ENCODE measurements at places on chromosomes 7 and 10.
A peak's percentile ranks its signal among the peaks of the same experiment; 100 is the strongest.

- DNase-seq = no peak
Observed at GRCh38 chr10:97169911-97170693, 15.7 kb downstream of the SLIT1 start.

GRCh38 chr7:755413-755805, 28.3 kb upstream of the PRKAR1B start:
- DNase-seq = no peak

DNA sequence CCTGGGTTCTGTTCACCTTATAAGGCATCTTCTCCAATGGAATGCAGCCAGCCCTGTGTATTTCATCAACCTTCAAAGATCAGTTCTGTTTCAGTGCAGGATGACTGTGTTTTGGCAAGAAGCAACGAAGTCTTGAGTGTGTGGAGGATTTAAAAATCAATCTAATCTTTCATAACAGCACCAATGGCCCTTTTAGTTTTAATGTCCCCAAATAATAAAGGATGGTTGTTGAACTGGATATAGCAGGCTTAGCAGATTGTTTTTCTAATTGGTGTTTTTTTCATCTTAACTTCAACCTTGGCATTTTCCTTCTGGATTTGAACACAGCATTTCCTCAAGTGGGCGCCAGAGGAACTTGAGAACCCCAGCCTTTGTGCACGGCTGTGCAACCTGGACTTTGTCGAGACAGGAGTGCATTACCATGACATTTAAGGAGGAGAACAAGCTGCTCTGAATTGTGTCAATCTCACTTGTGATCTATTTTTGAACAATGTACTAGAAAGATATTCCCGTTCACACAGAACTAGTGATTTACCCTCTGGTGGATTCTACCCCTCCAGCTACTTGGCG, 313.3 kb upstream of the AKR1E2 start:
- DNase-seq = no peak

- DNase-seq = no peak
Observed at GRCh38 chr10:102090772-102091171, 25.6 kb downstream of the HPS6 start.

DNA sequence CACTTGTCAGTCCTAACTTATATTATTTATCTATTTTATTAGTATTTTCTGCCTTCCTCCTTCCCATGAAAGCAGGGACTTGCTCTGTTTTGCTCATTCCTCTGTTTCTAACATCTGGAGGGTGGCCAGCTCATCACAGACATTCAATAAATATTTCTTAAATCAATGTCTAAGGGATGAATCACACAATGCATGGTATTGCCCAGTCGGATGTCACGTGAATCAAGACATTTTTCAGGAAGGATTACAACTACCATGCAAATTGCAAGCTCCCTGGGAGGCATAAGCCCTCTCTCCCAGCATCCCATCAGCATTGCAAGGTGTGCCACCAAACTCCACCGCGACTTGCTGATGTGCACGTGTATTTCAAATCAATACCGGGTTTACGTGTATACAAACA, 146.6 kb upstream of the RNF32 start:
- DNase-seq = no peak

- no peak for DNase-seq
Observed at GRCh38 chr7:88628363-88629085, 131.0 kb upstream of the ZNF804B start.

GRCh38 chr7:2336626-2337299, 17.9 kb upstream of the EIF3B start:
- no peak for DNase-seq

DNA sequence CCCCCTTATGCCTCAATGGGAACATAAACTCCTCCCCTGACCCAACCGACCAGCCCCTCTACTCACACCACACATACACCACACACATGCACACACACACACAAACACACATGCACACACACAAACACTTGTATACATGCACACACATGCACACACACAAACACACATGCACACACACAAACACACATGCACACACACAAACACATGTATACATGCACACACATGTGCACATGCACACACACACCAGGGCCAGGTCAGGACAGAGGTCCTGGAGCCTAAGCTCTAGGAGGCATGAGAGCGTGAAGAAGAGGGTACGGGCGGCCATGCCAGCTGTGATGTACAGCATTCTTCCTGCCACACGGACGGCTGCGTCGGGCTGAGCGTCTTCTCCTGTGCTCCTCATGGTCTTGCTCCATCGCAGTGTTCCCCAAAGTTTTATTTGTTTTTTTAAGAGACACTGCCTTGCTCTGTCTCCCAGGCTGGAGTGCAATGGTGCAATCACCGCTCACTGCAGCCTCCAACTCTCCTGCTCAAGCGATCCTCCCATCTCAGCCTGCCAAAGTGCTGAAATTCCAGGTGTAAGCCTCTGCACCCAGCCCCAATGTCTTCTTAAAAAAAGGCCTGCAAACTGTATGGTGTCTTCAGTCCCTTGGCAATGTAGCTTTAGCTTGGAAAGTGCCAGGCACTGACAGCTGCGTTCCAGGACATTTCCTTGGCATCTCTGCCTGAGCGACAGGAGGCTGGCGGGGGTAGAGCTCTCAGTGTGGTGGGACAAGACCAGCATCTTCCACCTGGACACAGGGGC, 38.8 kb upstream of the INPP5A start:
- DNase-seq = no peak

- DNase-seq = no peak
Observed at GRCh38 chr10:79387974-79388850, 40.9 kb downstream of the PPIF start.

DNA sequence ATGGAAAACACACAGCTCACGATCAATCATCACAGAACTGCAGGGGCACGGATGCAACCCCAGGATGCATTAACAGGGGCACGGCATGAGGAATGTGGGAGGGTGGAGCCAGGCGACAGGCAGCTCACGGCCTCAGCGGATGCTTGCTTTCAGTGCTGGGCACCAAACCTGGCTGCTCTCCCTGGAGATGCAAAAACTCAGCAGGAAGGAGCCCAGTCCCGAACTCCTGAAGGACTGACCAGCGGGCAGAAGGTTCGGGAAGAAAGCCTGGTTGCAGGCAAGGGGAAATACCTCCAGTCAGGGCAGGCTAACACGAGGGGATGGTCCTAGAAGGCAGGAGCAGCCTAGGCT, 66.8 kb downstream of the CHST15 start:
- DNase-seq = no peak

DNA sequence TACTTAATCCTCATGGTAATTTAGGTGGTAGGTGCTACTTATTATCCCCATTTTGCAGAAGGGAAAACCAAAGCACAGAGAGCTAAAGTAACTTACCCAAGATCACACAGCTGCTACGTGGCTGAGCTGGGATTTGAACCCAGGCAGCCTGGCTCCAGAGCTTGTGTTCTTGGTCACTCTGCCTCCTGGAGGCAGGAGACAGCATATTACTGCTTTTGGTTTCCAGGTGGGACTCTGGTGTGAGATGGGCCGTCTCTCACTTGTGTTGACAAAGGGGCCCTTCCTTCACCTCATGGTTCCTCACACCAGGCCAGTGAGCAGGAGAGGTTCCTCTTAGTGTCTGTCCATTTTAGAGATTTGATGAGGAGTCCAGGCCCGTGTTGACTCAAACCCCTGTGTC, 79.8 kb upstream of the PPIF start:
- DNase-seq = no peak

- peak; percentile 68 for DNase-seq
Observed at GRCh38 chr10:110207011-110207804, at the start of gene MXI1. TSS of gene MXI1 (plus strand) at chr10:110207605. CDS start at chr10:110207809, 204 bp downstream.

- no peak for DNase-seq
Observed at GRCh38 chr7:119472408-119473038, 800.5 kb upstream of the KCND2 start.

- no peak for DNase-seq
Observed at GRCh38 chr7:111942450-111943081, 263.6 kb downstream of the DOCK4 start.

GRCh38 chr7:32301427-32301826, 188.8 kb downstream of the LSM5 start:
- no peak for DNase-seq

- no peak for DNase-seq
Observed at GRCh38 chr7:47326220-47326619, 255.7 kb downstream of the TNS3 start.

DNA sequence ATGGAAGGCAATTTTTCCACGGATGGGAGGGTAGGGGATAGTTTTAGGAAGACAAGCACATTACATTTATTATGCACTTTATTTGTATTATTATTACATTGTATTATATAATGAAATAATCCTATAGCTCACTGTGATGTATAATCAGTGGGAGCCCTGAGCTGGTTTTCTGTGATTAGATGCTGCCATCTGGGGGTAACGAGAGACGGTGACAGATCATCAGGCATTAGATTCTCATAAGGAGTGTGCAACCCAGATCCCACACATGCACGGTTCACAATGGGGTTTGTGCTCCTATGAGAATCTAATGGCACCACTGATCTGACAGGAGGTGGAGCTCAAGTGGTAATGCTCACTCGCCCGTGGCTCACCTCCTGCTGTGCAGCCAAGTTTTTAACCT, 103.9 kb upstream of the STK17A start:
- DNase-seq = no peak

DNA sequence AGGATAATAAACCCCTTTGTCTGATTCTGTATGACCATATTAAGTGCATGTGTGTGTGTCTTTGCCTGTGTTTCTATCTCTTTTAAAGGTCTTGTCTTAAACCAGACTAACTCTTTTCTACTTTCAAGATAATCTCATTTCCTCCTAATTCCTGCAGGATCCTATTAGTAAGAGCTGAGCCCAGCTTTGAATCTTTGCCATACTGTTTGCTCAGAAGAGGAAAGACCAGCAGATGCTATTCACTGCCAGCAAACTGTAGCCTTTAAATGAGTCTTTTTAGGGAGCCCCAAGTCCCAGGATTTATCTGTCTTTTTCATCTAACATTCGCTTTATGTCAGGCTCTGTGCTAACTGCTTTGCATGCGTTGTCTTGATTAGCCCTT, 2.9 kb downstream of the GPR158 start:
- DNase-seq = no peak

GRCh38 chr10:133451346-133451745, 2.4 kb upstream of the SCART1 start:
- no peak for DNase-seq

GRCh38 chr7:151869968-151870918, 6.7 kb downstream of the PRKAG2 start:
- no peak for DNase-seq

GRCh38 chr7:72182036-72182435, 230.1 kb downstream of the CALN1 start:
- no peak for DNase-seq

DNA sequence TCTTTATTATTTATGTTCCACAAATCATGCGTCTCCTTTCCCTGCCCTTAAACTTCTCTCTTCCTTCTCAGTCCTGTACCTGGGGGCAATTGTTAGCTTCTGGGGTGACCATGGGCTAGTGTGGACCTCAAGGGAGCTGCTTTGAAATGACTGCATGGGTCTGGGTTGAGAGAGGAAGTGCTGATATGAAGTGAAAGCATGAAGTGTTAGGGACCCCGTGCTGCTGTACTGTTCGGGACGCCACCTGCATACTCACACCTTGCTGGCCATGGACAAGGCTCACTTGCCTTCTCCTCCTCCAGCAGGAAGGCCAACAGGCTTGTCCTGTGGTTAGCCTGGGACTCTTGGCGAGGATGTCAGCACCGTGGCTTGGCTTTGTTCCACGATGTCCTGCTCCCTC, 56.7 kb downstream of the MTPN start:
- DNase-seq = no peak

DNA sequence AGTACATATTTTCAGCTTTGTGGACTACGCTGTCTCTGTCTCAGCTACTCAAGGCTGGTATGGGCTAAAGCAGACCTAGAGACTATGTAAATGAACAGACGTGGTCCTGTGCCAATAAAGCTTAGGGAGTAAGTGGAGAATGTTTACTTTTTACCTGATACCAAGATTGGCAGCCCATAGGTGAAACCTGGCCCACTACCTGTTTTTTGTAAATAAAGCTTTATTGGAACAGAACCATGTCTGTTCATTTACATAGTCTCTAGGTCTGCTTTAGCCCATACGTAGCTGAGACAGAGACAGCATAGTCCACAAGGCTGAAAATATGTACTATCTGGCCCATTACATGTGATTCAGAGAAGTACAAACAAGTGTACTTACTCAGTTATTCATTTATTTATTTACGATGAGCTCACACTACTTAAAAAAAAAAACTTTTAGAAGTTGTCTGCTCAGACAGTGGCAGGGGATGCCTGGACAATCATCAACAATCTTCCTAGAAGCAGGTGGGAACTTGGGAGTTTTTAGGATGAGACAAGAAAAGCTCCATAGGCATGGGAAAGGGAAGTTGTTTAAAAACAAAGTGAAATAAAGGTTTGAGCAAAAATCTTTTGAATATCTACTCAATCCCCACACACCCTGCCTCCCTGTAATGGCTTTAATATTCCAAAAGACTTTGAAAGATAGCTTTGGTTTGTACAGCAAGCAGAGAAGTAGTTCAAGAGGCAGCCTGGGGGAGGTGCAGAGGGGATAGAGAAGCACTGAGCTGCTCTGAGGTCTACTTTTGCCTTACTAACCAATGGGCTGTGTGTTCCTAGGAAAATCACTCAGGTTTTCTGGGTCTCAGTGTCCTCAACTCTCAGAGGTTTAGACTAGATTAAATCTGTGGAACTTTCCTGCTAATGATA, 114.4 kb upstream of the AFAP1L2 start:
- no peak for DNase-seq

GRCh38 chr10:44769450-44769849, 141.7 kb upstream of the TMEM72 start:
- no peak for DNase-seq

DNA sequence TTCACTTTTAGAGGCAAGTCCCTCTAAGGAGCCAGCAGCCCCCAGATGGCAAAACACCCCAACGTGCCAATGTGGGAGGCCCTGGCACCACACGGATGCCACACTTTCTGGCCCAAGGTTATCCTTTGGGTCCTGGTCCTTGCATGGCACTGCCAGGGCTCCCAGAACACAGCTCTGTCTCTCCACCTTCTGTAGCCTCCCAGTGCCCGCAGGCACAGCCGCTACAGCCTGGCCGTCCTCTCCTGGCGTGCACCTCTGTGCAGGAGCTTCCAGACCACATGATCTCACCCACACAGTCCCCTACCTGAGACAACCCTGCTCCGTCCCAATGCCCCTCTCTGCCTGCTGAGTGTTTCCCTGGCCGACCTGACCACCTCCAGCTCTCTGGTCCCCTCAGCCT, 215.0 kb downstream of the TNS3 start:
- no peak for DNase-seq

GRCh38 chr7:45159296-45159695, 1.7 kb downstream of the RAMP3 start:
- peak; percentile 55 for DNase-seq

DNA sequence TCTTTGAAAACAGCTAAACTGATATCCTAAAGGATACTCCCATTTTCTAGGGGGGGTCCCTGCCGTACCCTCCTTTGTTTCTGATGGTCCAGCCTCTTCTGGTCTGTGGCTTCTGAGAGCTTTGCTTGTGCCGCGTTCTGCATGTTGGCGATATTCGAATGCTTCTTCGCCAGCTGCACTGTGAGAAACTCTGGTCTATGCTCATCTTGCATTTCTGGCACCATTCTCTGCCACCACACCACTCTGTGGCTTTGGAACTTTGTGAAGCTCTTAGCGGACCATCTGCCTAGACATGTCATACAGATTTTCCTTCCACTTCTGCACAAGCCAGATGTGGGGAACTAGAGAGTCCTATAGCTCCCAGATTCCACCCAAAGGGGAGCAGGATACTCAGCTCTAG, 197.2 kb downstream of the REEP3 start:
- no peak for DNase-seq

- DNase-seq = no peak
Observed at GRCh38 chr7:102182016-102182415, 104.7 kb upstream of the SH2B2 start.

All from natural killer cell treated with Interleukin-12 subunit alpha and Interleukin-12 subunit beta and Interleukin-15 and Interleukin-18, amount 100 ng/mL, for 72 hours (primary cell).